Sciatic nerve (tissue), 2 donors: ENCODE measurements at places on chromosomes 4 and X. TPM values are rescaled to one million over a fixed set of nuclear protein-coding genes. Genes with fewer than 3 reads are reported as not detected.

DNA sequence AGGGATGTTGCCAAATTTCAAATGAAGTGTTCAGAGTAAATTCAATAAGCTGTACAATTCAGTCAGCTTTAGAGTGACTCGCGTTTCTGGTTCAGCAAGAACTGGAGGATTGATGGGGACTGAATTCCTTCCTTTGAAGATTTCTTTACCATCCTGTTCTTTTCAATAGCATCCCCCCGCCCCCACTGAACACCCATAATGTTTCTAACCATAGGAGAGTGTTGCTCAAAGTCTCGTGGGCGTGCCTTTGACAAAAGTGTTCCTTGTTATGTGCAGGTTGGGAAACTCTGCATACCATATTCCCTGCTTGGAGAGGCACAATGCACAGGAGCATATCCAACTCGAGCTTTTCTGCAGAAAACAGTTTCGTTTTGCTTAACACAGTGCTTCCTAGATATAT, 323.5 kb upstream of the CASK start:
- no peak for DNase-seq

GRCh38 chr4:94305466-94306225, 37.0 kb downstream of the HPGDS start:
- DNase-seq, result no peak

DNA sequence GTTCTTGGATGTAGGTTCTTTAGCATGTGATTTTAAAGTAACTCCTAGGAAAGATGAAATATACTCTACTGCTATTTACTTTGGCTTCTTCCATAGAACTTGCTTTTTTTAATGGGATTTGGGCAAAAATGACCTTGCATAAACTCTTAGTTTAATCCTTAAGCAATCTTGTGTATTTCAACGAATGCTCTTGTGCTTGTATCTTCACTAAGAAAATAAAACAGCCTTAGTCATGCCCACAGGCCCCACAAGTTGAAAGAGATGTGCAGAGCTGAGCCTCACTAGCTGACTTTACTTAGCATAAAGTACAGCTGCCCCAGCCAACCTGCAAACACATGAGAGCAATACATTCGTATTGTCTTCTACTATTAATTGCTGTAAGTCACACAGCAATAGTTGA, 1609.2 kb downstream of the STIM2 start:
- DNase-seq, result no peak

The ASMT gene
- total RNA-seq, result 0.89 TPM

DNA sequence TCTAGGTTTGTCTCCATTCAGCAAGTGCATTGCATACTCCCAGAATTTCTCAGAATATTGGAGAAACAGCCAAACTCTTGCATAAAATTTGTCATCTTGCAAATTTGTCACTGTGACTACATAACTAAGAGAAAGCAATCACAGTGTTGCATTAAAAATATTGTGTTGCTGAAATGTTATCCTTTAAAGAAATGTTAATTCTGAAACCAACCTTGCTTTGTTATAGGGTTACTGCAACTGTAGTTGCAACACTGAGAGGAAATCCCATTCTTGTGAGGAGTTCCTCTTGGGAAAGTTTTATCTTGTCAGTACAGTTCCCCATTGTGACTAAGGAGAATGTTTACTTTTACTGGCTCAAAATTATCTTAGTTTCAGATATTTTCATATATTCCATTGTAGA, 20.9 kb downstream of the CYBB start:
- no peak for DNase-seq

DNA sequence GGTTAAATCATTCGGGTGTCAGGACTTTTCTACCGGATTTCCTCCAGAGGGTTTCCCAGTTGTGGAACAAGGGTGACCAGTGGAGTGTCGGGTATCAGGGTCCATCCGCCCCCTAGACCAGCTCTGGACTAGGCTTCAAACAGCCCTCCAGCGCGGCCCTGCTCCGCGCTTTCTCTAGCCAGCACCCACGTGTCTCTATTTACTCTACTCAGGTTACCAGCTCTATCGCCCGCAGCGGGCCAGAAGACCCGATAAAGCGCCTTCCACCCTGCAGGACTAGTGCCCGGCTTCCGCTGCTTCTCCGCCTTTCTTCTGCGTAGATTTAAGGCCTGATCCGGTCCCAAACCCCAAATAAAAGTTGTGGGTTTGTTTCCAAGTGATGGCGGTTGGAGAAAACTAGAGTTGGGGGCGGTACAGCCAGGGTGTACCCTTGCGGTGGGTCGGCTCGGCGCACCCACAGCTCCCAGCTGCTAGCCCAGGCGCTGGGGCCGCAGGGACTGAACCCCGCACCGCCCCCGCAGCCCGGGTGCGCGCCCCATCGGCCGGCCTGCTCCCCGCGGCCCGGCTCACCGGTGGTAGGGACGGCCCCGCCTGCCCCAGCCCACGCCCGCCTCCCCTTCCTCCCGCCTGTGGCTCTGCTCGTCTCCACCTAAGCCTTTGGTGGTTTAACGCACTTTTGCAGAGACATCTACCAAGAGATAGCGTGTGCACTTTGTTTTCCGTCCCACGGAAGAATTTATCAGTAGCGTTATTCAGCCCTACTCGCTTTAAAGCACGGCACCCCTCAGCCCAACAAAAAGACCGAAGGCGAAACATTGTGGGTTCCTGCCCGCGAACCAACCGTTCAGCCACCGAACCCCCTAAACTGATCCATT, 2.1 kb downstream of the LEF1 start:
- DNase-seq, result no peak
